Dermis blood vessel endothelial cell (primary cell): ENCODE measurements at places on chromosomes 6 and 20.

DNA sequence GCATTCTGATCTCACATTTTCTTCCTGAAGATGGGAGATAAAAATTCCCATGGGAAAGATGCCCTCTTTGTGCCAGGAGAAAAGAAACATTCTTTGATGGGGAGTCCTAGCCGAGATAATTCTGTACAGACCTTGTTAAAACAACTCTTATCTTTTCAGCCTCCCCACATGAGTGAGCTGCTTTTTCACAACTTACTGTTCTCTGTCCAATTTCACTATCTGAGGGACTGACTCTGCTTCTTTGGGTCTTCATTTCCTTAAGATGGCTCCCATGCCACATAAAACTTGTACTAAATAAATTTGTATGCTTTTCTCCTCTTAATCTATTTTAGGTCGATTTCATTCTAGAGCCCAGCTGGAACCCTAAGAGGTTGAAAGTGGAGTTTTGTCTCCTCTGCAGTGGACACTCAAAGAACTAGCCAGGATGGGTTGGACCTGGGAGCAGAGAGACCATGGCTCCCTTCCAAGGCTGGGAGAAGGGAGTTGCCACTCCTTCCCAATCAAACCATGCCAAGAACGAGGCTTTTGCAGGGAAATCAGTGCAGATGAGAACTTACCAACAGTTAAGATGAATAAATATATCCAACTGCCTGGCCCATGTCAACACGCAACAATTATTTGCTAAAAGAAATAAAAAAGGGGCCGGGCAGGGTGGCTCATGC is 285.8 kb upstream of the SULF2 start:
- DNase-seq: no peak

DNA sequence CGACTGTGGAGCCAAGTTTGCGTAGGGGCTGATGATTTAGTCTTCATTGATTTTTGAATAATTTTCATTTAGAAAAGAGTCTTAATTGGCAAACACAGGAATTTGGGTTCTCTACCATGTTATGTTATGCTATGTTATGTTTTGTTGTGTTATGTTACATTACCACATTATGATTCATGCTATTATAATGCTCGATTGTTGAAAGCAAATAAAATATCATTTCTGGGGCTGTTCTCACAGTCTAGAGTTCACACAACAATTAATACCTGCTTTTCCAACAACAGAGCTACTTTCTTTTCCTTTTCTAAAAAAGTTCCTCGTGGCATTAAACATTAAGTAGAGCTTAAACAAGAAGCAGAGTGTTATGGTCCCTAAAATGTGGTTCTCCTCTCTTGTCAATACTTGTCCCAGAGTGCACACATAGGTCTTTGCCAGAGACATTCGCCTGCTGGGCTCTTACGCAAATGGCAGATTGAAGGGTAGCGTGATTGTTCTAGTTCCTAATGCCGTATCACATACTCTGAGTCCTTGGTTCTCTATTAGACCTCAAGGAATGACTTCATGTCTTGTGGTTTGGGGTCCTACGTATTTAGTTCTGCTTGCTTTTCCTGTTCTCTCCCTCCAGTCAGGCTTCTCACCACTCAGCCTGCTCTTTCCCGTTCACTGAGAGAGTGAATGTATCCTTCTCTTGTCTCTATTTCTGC is 370.3 kb downstream of the CD109 start:
- no peak for DNase-seq

- no peak for DNase-seq
Observed at GRCh38 chr20:25280051-25280573, 32.2 kb downstream of the PYGB start.

- DNase-seq: no peak
Observed at GRCh38 chr6:93581371-93581770, 162.0 kb upstream of the EPHA7 start.

- DNase-seq: no peak
Observed at GRCh38 chr20:33433465-33434234, 9.9 kb downstream of the SNTA1 start.

DNA sequence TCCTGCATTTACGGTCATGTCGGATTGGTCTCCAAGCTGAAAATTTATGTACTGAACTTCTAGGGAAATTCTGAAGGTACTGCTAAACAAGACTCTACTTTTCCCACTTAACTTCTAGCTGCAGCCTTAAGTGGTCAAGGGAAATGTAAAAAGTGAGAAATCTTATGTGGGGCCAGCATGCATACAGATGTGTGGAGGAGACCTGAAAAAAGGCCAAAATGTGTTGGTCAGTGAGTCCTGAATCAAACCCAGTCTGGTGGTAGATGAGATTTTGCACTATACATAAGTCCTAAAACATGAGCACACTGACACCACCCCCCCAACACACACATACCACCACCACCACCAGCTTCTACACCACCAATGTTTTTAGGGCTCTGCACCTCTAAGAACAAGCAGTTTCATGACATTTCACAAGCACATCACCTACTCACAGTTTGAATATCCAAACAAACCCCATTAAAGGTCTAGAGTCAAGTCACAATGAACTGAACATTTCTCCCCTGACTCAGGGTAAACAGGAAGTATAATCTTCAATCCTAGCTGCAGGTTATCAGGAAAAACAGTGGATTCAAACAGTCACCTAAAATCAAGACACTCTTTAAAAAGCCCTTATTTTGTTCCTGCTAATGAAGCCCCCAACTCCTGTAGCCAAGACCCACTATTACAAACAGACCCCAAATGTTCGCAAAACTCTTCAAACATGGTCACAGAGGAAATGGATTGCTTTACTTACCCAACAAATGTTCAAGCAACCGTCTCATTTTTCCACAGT is 1.6 kb downstream of the ZMYND8 start:
- peak; percentile 56 for DNase-seq
